ENCODE measurements at places on chromosomes 1 and 21. TPM values are rescaled to one million over a fixed set of nuclear protein-coding genes. Genes with fewer than 3 reads are reported as not detected.
A peak's percentile ranks its signal among the peaks of the same experiment; 100 is the strongest.

GRCh38 chr1:152917794-152918193 is 9.4 kb downstream of the IVL start:
- no peak for DNase-seq

- DNase-seq = no peak
These were observed 42.9 kb downstream of the FMN2 start for GRCh38 chr1:240134596-240134995.

- no peak for DNase-seq
These were observed 59.5 kb downstream of the C21orf91 start for GRCh38 chr21:17759511-17760178.

- no peak for DNase-seq
These were observed 563 bp downstream of the QSOX1 start for GRCh38 chr1:180155182-180155682.

DNA sequence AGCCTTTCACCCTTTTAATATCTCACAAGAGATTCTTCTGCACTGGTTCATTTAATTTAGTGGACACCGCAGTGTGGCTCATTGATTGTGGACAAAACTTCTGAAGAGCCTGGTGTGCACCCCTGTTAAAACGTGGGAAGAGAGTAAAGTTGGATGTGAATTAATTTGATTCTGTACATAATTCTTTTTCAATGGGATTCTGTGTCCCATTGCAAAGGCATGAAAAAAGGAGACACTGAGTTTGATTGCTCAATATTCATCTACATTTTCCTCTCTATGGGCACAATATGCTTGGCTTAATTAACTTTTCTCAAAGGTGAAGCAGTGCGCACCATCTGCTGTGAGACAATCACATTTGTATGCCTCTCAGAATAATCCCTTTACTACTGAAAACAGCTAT is 95.1 kb downstream of the BARHL2 start:
- no peak for DNase-seq

GRCh38 chr1:99533909-99534637 is 111.8 kb upstream of the PALMD start:
- no peak for DNase-seq

DNA sequence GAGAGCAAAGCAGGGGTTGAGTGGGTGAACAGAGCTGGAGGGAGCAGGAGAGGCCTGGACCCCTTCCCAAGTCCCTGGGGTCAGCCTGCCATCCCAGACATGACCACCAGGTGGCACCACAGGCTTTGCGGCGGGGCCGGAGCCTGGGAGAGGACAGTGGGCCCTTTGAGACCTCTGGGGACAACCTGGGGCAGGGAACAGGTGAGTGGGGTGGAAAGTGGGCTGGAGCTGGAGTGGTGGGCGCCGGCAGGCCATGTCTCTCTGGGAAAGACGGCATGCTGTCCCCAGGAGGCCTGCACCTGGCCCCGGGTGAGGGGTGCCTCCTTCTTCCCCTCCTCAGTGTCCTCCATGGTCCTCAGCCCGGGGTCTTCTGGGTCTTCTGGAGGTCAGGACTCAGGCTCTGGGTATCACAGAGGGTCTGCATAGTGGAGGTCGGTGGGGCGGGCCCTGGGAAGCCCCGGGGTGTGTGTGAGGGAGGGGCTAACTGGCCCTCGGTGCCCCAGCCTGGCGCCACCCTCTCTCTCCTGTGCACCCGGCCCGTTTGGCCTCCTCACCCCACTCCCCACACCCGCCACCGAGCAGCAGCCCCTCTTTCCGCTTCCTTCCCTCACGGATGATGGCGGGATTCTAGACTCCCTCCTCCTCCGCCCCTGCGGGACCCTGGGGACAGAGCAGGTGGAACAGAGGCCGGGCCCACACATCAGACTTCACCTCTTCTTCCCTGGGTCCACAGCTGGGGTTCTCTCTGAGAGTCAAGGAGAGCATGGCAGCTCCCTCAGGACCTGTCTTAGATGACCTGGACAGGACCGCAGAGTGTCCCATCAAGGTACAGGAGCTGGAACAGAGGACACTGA is 28.5 kb upstream of the PKP1 start:
- peak; percentile 52 for DNase-seq

- DNase-seq = no peak
These were observed 52.9 kb upstream of the CNTN2 start for GRCh38 chr1:204990059-204990664.

GRCh38 chr1:219283541-219283940 is 109.9 kb downstream of the LYPLAL1 start:
- DNase-seq = no peak

DNA sequence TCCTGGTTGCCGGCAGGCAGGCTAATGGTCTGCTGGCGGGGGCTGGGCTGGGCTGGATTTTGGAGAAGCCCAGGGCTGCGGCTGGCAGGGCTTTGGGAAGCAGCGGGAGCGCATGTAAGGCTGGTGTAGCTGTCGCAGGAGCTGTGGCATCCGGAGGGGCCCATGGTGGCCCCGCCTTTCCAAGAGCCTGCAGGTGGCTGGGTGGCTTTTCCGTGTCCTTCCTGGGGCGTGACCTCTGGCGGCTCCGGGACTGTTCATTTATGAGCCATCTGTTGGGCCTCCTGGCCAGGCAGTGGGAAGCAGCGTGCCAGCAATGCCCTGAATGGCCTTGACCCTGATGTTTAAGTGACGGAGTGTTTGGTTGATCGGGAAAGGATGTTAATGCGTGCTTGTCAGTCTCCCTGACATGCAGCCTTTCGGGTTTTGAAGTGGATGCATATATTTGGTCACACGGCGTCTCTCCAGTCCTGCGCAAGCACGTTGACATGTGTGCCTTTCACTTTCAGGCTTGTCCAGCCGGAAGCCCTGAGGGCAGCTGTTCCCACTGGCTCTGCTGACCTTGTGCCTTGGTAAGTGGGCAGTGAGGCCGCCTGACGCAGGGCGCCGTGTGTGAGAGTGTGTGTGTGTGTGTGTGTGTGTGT is 38.5 kb downstream of the AGPAT3 start:
- DNase-seq = no peak

DNA sequence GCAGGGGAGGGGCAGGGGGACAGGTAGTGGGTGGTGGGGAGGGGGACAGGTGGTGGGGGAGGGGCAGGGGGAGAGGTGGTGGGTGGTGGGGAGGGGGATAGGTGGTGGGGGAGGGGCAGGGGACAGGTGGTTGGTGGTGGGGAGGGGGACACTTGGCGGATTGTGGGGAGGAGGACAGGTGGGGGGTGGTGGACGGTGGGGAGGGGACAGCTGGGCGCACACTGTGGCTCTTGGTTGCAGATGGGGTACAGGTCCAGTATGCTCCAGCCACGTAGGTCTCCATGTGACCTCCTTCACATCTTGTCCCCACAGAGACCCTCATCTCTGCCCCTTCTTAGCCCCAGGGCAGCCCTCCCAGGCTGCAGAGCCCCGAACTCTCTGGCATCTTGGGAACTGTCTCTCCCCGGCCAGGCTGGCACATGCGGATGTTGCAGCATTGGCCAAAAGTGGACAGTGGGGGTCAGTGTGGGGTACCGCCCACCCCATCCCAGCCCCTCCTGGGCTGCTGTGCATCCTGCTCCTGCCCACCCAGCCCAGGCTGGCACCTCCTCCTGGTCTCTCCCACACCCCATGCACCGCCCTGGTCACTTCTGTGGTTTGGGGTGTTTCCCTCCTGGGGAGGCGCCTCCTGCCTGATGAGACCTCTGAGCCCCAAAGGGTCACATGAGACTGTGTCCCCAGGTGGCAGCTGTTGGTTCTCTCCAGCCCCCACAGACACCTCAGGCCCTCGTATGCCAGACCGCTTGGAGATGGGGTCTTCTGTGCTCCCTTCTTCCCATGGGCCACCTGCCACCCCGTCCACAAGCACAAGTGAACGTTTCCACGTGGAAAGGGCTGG is 7.6 kb upstream of the SLC19A1 start:
- DNase-seq = no peak

The SLAMF7 gene
- total RNA-seq = not detected

The MPL gene
- total RNA-seq = not detected

The LCE2A gene
- not detected for total RNA-seq

The SLC44A3 gene
- total RNA-seq = 1.3 TPM

The SLC5A9 gene
- 0.82 TPM for total RNA-seq

The CHIA gene
- not detected for total RNA-seq

The C21orf58 gene
- total RNA-seq = 8.5 TPM
